IMR-90 (cell line): ENCODE measurements at places on chromosomes 3 and 15.
A peak's percentile ranks its signal among the peaks of the same experiment; 100 is the strongest.

- peak; percentile 92 for DNase-seq
Observed at GRCh38 chr15:73924171-73924921, 1.9 kb upstream of the LOXL1 start.

GRCh38 chr3:56758539-56758981 lies 43.2 kb downstream of the ARHGEF3 start:
- peak; percentile 91 for DNase-seq

DNA sequence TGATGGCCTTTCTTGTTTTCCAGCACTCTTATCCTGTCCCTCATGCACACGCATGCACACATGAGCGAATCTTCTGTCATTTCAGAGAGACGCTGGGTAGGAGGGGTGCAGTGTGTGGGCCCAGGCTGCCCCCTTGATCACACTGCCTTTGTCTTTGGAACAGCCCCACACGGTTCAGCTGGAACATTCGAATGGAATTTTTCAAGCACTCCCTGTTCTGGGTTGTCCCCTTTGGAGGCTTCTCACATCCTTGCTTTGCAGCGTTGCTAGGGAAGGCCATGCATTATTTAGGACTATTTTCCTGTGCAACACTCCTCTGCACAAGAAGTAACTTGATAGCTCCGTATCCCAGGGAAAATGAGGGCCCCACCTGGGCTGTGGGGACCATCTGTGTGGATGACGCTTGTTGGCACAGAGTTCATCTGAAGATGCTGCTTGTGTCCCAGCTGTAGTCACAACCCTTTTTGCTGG lies 78.4 kb downstream of the SPSB4 start:
- no peak for DNase-seq

DNA sequence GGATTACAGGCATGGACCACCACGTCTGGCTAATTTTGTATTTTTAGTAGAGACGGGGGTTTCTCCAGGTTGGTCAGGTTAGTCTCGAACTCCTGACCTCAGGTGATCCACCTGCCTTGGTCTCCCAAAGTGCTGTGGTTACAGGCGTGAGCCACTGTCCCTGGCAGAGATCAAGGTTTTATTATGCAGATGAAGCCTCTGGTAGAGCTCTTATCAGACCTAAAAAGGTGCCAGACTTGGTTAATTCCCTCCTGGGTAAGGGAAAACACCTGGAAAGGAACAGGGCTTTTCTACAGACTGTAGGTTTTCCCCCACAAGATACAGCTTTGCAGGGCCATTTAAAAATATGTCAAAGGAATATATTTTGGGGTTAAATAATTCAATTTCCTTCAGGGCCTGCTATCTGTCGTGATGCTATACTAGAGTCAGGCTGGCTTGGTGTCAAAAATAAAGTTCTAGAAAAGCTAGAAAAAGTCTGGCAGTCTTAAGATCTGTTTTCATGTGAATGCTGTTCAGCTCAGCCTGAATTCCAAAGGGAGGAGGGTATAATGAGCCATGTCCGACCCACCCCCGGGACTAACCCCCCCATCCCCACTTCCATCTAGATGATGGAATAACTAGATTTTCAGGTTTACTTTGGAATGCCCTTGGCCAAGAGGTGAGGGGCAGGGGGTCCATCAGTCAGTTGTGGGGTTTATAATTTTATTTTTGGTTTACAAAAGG lies 1.9 kb upstream of the BLOC1S6 start:
- DNase-seq, result no peak

DNA sequence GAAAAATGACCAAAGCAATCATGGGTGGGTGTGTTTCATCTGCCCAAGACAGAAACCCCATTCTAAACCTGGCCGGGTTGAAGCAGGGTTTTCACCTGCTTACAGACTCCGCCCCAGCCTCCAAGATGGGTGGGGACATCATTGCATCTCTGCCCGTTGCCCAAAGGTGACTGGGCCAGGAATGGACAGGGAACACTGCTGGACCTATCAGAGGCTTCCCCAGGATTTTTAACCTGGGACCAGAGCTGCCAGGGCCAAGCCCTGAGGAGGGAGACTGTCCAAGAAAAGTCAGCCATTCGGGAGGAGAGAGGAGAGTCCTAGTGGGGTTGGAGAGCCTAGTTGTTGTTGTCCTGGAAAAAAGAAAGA lies 109.7 kb upstream of the ALDH1A3 start:
- no peak for DNase-seq

DNA sequence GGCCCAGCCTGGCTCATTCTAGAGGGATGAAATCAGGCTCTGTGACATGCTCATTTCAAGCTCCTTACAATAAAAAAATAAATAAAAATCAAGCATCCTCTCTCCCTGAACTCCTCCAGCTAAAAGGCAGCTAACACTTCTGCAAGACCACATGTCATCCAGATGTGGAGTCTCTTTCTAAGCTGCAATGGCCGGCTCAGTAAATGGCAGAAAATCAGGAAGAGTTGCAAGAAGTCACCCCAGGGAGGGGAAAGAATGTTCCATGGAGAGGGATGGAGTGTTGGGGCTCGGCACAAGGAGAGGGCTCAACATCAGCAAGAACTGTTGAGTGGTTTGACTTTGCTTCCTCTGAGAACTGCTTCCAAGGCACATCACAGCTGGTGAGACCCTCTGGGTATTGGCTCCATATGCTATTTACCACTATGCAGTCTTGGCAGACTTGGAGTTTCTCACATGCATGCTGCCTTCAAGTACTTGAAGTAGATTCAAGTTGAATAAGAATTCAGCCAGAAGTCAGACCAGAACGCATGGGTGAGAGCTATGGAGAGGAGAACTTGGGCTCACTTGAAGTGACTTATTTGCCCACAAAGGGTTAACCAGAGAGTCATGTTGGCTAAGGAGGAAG lies 689.0 kb downstream of the NTRK3 start:
- DNase-seq, result no peak

DNA sequence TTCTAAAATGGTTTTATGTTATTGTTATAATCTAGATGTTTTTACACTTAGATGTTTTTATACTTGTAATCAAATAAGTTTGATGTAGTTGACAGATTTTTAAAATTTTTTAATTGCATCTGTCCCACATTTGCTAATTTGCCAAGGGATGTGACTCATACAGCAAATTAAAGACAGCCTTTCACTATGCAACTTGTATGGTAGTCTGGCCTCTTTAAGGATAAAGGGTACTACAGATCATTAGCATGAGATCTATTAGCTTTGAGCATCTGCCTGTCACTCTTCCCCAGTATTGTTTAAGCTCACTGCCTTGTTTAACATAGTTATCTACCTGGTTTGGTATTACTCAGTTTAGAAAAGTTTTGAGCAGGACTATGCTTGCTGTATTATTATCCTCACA lies 83.0 kb downstream of the NPTN start:
- DNase-seq, result no peak

GRCh38 chr15:99987701-99988100 lies 254.5 kb upstream of the LYSMD4 start:
- DNase-seq, result no peak

DNA sequence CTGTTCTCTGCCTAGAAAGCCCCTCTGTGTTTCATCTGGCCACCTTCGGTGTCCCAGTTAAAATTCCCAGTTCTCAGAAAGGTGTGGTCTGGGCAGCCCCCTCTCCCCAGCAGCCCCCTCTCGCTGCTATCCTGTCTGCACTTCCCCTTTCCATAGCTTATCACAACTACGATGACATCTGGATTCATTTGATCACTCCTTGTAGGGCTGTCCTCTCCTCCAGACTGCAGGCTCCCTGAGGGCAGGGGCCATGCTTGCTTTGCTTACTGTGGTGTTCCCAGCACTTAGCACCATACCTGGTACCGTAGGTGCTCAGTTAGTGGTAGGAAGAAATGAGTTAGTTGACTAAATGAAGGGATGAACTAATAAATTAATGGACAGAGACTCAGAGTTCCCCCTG lies 26.3 kb upstream of the GOLGA6C start:
- DNase-seq, result no peak

- peak; percentile 96 for DNase-seq
Observed at GRCh38 chr15:30953731-30954378, 37.6 kb downstream of the MTMR10 start.

- no peak for DNase-seq
Observed at GRCh38 chr15:101337976-101338375, 42.9 kb upstream of the SNRPA1 start.

DNA sequence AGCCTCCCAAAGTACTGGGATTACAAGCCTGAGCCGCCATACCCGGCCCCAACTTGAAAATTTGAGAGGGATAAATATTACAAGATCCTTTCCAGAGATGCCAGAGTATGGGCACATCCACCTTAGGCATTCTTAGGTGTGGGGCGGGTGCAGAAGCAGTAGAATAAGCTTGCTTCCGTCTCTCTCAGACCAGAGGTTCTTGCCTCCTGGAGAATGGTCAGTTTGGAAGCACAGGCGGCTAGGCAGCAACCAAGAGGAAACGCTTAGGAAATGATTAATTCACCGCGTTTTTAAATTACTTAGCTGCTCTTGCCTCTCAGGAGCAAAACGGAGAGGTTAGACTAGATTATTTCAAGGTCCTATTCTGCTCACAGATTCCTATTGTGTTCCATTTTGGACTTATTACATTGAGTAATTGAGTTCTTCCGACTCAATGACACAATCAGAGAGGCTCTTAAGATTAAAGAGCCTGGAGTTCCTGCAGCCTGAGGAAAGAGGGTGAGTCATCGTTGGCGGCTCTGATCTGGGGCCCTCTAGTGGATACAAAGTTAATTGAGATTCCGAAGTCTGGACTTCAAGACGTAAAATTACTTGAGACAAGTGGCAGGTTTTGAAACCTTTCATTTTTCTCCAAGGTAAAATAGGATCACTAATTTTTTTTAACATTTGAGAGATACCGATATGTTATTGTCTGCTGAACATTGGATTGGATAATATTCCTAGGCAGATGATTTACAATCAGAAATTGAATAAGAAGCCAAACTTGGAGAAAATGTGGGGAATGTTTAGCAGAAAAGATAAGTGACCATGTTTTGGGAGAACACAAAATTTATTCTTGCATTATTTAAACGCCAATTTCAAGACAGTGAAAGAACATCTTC lies 5.8 kb upstream of the TOPAZ1 start:
- DNase-seq, result peak; percentile 85

DNA sequence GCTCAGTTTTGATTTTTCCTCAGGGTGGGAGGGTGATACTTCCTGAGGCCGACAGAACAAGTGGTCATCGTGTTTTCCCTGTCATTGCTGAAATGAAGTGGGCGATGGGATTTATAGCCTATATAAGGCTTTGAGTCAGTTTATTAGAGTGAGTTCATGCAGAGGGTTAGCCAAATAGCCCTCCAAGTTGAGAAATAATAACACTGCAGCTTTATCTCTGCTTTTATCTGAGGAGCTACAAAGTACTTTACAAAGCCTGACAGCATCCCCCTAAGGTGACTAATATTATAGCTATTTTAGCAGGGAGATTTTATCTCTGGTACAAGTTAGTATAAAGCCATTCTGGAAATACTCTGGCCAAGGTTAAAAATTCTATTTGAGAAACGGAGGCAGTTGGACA lies 389.6 kb downstream of the MFSD1 start:
- DNase-seq, result no peak

GRCh38 chr3:55172913-55173312 lies 245.1 kb upstream of the LRTM1 start:
- DNase-seq, result no peak

DNA sequence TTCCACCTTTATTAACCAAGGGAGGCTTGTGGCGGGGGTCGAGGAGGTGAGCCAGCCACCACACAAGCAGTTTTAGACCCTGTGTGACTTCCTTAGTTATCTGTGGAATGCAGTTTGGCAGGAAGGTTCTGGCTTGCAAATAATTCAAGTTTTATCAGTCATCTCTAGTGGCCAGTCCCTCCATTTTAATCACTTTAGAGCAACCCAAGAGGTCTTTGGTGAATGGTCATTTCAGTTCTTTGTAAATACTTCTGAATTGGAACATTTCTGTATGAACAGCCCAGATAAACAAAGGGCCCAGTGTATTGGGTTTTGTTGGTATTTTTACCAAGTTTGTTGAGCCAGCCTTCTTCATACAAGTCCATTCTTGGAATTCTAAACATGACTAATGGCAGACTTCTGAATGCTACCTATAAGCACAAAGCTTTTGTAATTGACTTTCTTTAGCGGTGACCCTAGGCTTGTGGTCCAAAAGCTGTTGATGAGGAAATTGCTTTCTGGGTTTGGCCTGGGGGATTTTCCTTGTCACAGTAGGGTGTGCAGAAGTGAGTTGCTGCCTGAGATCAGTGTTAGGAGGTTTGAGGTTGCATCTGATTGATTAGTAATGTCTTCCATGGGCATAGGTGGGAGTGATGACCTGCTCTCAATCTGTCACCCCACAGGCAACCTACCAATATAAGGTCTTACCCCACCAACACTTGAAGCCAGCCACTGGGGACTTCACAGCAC lies 193.3 kb upstream of the TOPAZ1 start:
- no peak for DNase-seq

GRCh38 chr3:58874248-58874741 lies 175.5 kb downstream of the CFAP20DC start:
- DNase-seq, result peak; percentile 28

DNA sequence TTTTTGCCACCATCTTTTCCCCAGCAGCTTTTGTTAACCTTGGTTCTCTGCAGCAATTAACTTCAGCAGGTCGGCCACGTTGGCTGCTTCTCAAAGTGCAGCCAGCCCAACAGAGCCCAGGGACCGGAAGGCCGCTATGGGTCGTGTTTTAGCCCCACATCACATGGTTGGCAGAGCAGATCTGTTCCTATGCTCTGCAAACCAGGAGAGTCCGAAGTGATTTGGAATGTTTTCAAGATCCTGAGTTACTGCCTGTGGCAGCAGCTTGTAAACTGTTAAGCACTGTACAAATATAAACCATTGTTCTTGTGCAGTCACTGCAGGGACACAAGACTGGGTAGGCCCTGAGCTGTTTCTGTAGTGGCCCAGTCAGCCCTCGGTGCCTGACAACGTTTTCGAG lies 69.6 kb upstream of the MYZAP start:
- DNase-seq, result no peak

- DNase-seq, result peak; percentile 68
Observed at GRCh38 chr15:70066447-70066846, 31.3 kb downstream of the TLE3 start.

GRCh38 chr3:192564611-192565010 lies 162.7 kb downstream of the FGF12 start:
- no peak for DNase-seq

- no peak for DNase-seq
Observed at GRCh38 chr15:60529332-60529731, 50.4 kb upstream of the ICE2 start.

- DNase-seq, result peak; percentile 56
Observed at GRCh38 chr3:123799544-123800361, 84.4 kb downstream of the MYLK start.

GRCh38 chr3:123667784-123668183 lies 82.9 kb upstream of the HACD2 start:
- DNase-seq, result peak; percentile 46

GRCh38 chr3:122391681-122392446 lies 7.9 kb downstream of the FAM162A start:
- peak; percentile 5 for DNase-seq

- DNase-seq, result no peak
Observed at GRCh38 chr3:112132975-112133448, at the start of gene GCSAM. TSS of gene GCSAM (minus strand) at chr3:112133248. CDS start at chr3:112133120, 128 bp downstream.

- no peak for DNase-seq
Observed at GRCh38 chr3:35505181-35505580, 134.1 kb upstream of the ARPP21 start.

GRCh38 chr15:101070502-101071273 lies 151.5 kb downstream of the LRRK1 start:
- DNase-seq, result peak; percentile 89
